Lower leg skin (tissue), 4 donors: ENCODE measurements at places on chromosomes 12 and 14.

DNA sequence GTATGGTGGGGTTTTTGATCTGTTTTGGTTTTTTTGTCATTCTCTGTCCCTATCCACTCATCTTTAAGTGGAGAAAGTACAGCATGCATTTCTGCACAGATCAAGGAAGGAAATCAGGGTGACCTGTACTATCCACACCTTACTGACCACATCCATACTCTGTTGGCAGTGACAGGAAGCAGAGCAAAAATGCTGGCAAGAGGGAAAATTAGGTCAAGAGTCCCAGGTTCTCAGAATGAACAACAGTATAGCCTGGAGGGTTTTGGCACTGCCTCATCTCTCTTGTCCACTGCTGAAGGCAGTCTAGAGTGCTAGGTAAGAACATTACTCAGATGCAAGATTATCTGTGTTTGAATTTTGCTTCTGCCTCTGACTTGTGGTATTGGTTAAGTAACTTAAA lies 70.7 kb downstream of the TAOK3 start:
- no peak for DNase-seq

- DNase-seq: no peak
Measured at GRCh38 chr14:79841433-79841832, 369.9 kb downstream of the DIO2 start.

DNA sequence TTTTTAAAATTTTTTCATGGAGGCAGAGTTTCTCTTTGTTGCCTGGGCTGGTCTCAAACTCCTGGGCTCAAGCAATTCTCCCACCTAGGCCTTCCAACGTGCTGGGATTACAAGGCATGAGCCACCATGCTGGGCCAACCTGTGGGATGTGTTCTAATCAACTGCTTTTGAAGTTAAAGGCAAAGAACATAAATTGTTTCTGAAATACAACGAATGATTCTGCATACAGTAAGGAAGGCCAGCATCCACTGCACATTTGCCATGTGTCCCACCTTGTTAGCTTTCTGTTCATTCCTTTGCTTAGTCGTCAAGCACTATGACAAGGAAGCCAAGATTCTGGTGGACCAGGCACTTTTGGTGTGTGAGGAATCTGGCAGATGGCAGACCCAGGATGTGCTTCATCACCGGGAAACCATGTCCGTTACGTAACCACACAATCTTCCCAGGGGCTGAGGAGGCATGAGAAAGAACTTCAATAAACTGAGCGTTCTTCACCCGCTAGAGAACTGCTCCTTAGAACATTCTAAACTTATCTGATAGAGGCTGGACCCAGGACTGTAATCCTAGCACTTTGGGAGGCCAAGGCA lies 24.5 kb downstream of the MOK start:
- peak; percentile 15 for DNase-seq

DNA sequence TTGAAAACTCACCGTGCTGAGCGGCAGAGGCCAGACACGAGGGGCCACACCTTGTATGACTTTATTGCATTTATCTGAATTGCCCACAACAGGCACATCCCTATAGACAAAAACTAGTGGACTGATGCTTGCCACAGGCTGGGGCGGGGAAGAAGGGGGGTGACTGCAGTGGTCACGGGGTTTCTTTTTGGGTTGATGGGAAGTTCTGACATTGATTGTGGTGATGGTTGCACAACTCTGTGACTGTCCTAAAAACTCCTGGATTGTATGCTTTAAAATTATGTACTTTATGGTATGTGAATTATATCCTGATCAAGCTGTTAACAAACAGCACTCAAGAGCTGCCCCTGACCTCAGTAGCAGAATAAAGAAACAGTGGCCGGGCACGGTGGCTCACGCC lies 25.7 kb downstream of the DHX37 start:
- no peak for DNase-seq

GRCh38 chr12:4701395-4702190 lies 18.6 kb upstream of the GALNT8 start:
- no peak for DNase-seq

GRCh38 chr14:64861916-64862315 lies 17.8 kb downstream of the SPTB start:
- DNase-seq: no peak

DNA sequence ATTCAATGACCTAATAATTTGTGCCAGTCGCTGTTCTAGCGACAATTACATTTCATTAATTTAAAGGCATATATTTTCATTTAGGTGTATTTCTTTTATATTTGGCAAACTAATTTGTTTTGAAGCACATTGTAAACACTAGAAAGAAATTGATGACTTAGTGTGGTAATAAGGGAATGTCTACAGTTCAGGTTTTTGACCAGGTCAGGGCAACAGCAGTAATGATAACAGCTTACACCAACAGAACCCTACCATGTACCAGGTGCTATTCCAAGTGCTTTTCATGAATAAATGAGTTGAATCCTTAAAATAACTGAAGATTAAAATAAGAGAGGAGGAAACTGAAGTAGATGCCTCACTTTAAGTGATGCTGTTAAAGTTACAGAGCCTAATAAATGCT lies 85.4 kb upstream of the SLC38A2 start:
- no peak for DNase-seq

GRCh38 chr14:49977126-49977841 lies 84.4 kb downstream of the ARF6 start:
- DNase-seq: peak; percentile 64

DNA sequence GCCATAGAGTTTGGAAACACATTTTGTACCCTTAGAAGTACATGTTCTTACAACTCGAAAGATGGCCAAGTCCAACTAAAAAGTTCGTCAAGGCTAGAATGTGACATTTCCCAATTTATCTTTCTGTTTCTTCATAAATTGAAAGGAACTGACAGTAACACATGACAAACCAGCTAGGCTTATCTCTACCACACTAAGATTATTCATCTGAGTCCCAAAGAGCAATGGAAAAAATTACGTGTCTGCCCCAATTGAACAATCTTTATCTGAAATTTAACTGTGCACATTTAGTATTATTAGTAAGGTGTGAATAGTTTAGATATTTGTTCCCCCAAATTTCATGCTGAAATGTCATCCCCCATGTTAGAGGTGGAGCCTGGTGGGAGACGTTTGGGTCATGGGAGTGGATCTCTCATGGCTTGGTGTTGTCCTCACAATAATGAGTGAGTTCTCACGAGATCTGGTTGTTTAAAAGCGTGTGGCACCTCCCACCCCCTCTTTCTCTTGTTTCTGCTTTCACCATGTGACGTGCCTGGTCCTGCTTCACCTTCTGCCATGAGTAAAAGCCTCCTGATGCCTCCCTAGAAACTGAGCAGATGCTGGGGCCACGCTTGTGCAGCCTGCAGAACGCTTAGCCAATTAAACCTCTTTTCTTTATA lies 13.3 kb downstream of the CPM start:
- DNase-seq: no peak

DNA sequence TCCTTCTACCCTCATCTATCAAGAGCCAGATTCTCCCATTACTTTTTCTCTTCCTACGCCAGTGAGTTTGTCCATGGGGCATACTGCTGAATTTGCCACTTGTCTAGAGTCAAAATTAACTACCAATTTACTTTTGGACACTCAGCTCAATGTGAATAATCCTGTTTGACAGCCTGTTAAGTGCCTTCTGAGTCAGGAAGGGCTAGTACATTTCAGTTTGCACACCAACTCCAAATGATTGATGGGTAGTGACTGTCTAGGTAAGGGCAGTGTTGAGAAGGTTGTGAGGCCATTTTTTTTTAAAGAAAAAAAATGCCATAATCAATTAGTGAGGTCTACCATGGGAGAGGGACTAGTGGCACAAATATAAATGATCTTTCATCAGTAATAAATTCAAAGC lies 21.8 kb upstream of the TRIM9 start:
- no peak for DNase-seq

DNA sequence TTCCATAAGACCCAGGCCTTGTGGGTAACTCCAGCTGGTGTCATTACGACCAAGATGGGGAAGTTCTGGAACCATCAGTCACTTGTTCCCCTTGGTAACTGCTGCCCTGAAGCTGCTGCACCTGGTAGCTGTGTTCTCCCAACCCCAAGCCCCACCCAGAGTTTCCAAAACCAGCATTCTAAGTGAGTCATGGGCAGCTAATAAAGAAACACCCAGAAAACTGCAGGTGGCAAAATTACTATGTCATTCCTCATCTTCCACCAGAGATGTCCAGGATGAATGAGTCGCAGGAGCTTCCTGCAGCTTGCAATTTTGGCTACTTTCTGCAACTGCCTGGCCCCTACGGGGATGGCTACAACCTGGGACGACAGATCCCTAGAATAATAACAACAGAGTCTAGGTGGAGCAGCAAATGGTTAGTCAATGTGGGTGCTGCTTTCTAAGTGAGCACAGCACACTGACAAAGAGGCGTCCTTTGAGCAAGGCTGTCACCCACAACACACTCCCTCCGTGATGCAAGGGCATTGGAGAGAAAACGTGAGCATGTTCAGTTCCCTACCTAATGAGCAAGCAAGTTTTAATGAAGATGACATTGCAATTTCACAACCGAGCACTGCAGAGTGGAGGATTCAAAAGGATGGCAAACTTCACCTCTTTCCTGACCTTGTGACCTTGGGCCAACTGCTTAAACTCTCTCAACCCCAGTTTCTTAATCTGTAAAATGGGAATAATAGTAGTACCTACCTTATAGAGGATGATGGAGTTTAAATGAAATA lies 301.4 kb upstream of the NOS1 start:
- DNase-seq: no peak

DNA sequence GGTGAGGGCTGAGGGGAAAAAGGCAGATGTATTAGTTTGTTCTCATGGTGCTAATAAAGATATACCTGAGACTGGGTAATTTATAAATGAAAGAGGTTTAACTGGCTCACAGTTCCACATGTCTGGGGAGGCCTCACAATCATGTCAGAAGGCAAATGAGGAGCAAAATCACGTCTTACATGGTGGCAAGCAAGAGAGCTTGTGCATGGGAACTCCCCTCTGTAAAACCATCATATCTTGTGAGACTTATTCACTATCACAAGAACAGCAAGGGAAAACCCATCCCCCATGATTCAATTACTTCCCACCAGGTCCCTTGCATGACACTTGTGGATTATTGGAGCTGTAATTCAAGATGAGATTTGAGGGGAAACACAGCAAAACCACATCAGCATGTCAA lies 1220.9 kb downstream of the GALC start:
- no peak for DNase-seq

DNA sequence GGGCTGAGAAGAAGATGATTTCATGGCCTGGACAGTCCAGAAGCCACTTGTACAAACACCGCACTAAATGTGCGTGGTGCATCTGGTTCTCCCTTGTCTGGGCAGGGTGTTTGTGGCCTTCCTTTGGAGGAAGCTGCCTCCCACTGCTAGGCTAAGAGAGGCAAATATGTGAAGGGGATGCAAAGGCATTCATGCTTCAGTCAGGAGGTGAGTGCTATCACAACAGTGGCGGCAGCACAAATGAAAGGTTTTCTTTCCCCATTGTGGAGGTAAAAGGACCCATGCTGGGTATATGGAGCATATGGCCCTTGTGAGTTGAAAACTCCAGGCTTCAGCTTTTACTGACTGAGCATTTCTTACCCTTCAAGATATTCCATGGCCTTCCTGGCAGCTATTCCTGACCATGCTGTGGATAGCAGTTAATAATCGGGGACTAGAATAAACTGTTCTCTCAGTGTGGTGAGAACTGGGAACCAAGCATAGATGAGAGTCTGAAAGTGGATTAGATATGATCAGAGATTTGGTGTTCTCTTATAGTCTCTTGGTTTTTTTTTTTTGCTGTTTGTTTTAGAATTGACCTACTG lies 69.9 kb downstream of the MYRFL start:
- no peak for DNase-seq

DNA sequence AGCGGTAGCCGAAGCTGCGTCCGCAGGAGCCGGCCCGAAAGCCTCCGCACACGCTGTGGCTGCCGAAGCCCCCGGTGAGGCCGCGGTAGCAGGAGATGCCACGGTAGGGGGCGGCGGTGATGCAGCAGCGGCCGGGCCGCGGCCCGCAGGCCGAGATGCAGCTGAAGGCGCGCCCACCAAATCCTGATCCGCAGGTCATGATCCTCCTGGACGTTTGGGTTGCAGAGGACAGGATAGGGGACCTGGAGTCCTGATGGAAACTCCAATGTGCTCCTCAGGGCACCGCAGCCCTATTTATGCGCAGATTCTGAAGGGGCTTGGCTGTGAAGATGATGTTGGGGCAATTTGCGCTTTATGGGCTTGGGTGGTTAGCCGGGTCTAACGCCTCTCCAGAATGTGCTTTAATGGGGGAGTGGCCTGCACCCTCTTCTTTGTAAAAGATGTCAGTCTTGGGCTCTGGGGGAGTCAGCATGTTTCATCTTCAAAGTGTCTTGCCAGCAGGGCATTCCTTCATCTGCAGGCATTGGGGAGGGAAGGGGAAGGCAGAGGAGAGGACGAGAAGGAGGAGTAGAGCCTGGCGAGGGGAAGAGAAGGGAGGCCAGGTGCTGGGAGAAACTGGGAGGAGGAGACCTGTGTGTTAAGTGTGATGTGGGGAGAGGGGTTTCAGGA lies at the start of gene KRT81:
Gene KRT81 (minus strand): TSS at position 268 of the 669 bp plus-strand sequence. CDS start 69 bp downstream, at position 199.
- peak; percentile 50 for DNase-seq

DNA sequence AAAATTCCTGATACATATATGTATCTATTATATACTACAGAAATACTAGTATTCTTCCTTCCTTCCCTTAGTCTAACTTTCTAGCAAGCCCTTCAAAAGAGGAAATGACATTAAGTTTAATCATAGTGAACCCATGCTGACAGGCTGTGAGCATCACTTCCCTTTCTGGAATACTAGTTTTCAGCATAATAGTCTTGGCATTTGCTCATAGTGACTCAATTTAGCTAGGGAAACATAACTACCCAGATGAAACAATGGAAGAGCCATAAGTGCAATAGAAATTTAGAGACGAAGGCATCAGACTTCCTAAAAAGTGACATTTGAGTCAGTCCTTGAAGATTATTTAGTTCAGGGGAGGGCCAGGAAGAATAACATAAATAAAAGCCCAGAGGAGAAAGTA lies 184.5 kb upstream of the CRY1 start:
- no peak for DNase-seq

GRCh38 chr12:52005903-52006703 lies 643 bp upstream of the TAMALIN start:
- peak; percentile 93 for DNase-seq

- DNase-seq: no peak
Measured at GRCh38 chr14:59301354-59301753, 112.9 kb downstream of the DAAM1 start.

- no peak for DNase-seq
Measured at GRCh38 chr12:63958876-63959580, 114.5 kb downstream of the SRGAP1 start.
